ENCODE measurements at places on chromosomes 12 and 14. TPM values are rescaled to one million over a fixed set of nuclear protein-coding genes. Genes with fewer than 3 reads are reported as not detected.

The HOXC9 gene
- total RNA-seq = 13.7 TPM

The CSAD gene
- total RNA-seq = 6.8 TPM

The DIO3 gene
- total RNA-seq = 0.07 TPM

The RASAL1 gene
- total RNA-seq = 0.32 TPM

The NCOR2 gene
- 213 TPM for total RNA-seq

The ST8SIA1 gene
- not detected for total RNA-seq
